ENCODE measurements at places on chromosomes 7 and 10.

- DNase-seq, result no peak
These were observed 483 bp downstream of the GDF10 start for GRCh38 chr10:47300429-47300931.

GRCh38 chr7:28069807-28070206, 110.8 kb downstream of the JAZF1 start:
- DNase-seq, result no peak

GRCh38 chr7:18552316-18552916, 56.9 kb downstream of the HDAC9 start:
- DNase-seq, result no peak

- no peak for DNase-seq
These were observed 3.1 kb upstream of the MACC1 start for GRCh38 chr7:20220293-20220761.

DNA sequence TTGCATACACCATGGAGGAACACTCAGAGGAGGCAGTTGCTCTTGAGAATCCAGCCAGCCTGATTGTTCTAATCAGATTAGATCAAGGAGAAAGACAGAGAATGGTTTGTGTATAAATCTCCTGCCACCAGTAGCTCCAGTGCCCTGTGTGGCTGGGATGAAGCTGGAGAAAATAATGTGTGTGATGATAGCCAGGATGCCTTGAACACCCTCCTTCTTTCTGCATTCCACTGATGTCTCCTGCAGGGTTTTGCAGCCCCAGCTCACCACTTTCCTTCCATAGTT, 614.7 kb upstream of the FOXK1 start:
- no peak for DNase-seq

- no peak for DNase-seq
These were observed 14.6 kb upstream of the RPEL1 start for GRCh38 chr10:103231047-103231551.

DNA sequence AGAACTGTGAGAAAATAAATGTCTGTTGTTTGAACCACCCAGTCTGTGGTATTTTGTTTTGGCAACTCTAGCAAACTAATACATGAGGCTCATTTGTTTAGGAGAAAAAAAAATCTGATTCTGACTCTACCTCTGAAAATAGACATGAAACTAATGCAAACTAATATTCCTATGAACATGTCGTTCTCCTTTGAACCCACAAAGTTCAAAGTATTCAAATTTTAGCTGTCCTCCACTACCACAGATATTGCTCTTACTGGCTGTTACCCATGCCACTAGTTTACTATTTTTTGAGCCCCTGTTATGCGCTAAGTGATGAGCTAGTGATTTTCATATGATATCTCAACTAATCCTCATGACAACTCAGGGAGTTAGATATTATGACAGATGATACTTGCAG, 58.8 kb upstream of the ZNF804B start:
- DNase-seq, result no peak

- DNase-seq, result no peak
These were observed 33.7 kb downstream of the CYP2C8 start for GRCh38 chr10:95035332-95036295.

DNA sequence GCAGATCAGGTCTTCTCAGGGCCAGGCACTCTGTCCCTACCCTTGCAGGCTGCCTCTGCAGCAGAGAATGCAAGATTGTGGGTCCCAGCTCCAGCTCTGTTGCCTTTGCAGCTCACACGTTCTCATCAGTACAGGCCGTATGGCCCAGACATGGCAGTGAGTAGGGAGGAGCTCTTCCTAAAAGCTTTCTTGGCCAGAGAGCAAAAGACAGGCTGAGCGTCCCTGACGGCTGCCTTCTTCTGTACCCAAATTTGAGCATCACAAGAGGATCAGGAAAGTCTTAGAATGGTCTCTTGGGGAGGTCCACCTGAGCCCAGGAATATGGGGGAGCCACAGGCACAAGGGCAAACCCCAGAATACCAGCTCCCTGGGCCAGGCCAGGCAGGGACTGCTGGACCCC, 266.3 kb upstream of the ZMIZ1 start:
- DNase-seq, result no peak

DNA sequence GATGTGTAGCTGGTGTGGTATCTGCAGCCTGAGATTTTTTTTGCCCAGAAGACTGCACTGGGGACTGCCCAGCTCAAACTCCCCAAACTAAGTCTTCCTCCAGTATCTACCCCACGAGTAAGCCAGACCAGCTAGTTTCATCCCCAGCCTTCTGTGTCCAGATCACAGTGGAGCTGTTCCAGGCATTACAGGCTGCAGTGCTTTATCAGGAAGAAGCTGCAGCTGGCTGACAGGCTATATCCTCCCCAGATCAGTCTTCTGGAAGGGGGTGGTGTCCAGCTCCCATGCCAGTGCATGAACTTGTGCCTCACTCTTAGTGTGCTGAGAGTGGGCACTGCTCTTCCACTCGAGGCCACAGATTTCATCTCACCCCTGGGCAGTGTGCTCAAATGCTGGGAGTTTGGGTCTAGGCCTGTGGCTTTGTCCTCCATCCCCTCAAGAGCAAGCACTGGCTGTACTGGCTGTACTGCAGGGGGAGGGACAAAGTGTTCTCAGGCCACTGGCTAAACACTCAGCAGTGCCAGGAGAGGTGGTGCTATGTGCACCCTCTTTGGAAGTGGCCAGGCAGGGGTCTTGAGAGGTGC, 679.1 kb upstream of the COBL start:
- no peak for DNase-seq

DNA sequence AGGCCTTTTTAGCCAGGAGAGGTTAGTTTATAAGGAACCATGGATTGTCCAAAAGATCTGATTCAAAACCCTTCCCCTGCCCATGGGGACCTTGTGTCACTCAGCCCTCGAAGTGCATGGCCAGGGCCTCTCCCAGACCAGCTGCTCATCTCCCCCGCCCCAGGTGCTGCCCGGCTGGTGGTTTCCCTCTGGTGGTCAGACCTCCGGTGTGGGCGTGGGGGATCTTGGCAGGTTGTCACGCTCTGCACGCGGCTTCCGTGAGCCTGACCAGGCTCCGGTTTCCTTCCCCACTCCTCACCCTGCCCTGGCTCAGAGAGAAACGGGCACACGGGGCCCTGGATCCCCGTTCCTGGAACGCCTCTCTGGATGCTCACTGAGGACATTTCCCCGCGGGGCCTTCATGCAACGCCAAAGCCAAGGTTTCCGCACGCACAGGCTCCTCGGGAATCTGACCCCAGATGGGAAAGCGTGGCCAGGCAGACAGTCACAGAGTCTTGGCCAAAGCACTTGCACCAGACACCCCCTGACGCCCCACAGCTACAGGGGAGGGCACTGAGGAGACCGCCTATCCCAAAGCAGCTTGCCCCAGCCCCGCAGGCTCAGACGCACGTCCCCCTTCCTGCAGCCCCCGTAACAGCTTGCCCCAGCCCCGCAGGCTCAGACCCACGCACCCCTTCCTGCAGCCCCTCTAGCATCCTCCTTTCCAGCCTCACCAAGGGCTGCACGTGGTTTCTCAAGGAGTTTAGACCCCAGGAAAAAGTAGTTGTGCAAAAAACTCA, 7.8 kb upstream of the DIP2C start:
- DNase-seq, result no peak

GRCh38 chr7:138924501-138925225, 56.5 kb downstream of the KIAA1549 start:
- DNase-seq, result no peak

DNA sequence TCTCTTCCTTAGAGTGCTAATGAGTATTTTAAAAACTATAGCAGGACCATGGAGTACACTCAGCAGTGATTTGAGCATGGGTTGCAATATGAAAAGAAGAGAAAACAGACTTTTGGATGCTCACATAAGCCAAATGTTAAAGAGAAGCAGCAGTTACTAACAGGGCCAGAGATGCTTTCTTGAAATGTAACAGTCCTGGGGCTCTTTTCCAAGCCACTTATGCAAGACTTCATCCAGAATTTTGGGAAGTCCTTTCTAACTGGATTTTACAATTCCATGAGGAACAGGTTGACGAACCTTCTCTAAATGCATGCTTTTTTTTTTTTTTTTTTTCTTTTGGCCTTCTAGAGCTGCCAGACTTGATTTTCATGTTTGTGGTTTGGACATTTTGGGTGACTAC, 282.0 kb downstream of the SEC23IP start:
- DNase-seq, result no peak

DNA sequence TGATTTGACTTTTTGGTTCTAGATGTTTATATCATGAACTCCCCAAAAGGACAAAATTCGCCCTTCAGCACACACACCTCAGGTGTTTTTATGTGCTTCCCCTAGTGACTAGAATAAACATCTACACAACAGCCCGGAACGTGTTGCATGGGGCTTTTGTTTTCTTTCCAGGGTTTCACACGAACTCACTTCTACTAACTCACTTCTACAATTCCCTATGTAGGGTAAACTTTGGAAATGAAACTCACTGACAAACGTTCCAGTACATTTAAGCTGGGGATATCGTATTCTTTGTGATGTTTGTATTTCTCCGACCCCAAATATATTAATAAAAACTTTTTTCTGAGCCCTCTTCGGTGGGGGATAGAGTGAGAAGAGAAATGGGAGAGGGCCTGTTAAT, 1.4 kb downstream of the TRA2A start:
- no peak for DNase-seq

GRCh38 chr10:73886085-73886529, 11.8 kb upstream of the CAMK2G start:
- peak; percentile 37 for DNase-seq

GRCh38 chr10:49457686-49458085, 61.8 kb upstream of the DRGX start:
- DNase-seq, result no peak

GRCh38 chr10:63910806-63911205, 389.6 kb downstream of the REEP3 start:
- DNase-seq, result no peak

DNA sequence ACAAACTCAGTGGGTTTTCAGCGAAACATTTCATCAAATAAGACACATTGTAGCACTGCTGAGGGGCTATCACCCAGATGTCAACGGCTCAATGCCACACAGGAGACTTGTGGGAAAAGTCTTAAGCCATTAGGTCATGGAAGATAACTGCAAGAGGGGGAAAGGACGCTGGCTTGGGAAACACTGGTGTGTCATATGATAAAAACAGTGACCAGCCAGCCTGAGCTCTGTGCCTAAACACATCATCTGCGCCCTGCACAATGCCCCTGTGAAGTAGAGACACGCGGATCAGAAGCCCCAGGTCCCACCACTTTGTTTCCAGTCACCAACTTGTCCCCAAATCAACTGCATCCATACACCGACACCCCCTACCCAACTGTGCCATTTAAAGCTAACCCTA, 116.7 kb downstream of the TNS3 start:
- DNase-seq, result no peak

DNA sequence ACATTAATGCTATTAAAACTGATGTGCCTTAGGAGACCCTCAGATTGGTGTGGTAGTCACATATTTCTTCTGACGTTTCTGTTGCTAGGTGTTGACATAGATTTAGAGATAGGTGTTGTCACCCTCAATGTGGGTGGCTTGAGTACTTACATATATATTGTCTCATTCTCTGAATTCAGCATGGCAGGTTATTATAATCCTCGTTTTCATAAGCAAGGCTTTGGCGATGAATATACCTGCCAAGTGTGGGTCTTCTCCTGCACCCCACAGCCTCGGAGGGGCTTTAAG, 7.0 kb downstream of the FBH1 start:
- DNase-seq, result no peak

DNA sequence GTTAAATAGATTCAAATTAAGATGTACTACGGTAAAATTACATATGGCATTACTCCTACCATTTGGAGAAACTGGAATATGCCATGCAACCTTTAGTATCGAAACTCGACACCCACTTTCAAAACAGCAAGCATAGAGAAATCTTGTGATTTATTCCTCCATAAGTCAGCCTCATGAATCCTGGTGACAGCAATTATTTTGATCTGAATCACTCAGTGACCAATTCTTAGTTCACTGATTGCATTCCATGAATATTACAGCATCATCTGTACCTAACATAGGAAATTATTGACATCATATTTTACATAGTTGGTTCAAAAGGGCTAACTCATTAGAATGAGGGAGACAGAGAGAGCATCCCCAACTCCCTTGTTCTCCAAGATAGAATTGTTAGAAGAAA, 89.6 kb downstream of the CACNB2 start:
- no peak for DNase-seq

- DNase-seq, result no peak
These were observed 33.5 kb upstream of the ABCB5 start for GRCh38 chr7:20581956-20582355.

DNA sequence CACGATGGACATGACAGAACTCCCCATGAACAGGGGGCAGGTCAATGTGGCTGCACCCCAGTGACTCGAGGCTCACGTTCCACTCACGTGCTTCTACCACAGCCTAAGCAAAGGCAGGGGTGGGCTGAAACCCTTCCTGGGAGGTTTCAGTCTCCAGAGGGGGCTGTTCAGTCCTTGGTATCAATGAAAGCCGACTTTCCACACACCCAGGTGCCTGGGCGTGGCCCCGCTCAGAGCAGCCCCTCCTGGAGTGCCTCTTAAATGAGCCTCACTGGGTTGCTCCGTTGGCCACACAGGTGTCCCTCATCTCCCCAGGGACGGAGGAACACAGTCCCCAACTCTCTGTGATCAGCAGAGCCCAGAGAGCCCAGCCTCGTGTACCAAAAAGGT, 90.5 kb upstream of the PDGFA start:
- DNase-seq, result no peak

DNA sequence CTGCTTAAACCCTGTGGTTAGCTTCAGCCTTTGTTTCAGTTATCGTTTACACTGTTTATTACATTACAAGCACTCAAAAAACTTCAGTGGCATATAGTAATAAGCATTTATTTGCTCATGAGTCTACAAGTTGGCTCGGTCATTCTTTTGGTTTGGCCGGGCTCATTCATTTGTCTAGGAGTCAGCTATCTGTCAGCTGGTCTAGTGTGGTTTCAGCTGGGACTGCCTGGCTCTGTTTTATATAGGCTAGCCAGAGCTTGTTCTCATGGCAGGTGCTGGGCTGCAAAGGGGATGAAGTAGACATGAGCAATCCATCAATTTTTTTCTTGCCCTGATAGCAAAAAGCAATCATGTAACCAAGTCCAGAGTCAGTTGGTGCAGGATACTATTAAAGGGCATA, 103.6 kb downstream of the MKLN1 start:
- DNase-seq, result no peak

DNA sequence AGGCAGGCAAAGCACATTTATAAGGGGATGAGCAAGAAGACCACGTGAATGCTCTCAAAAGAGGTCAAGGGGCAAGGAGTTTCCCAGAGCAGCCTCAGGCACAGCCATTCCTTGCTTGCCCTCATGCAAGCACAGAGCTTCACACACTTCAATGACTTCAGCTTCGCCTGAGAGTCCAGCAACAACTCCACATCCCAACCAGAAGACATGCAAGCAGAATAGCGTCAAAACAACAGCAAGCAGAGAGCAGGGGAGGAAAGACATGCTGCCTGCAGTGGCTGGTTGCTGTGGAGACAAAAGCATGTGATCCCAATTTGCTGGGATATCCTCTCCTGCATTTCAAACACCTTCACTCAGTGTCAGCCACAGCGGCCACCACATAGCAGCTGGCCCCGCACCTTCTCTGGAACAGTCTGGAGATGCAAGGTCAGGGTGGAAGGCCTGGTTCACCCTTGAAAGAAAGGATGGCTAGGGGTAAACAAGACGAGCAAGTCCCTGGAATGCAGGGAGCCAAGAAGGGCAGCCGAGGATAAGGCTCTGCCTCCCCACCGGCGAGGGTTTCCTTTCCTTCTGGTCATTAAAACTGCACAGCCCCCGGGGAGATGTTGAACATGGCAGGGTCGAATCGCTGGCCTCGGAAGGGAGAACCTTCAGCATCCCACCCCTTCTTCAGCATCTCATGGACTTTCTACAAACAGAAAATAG, 60.2 kb upstream of the CAMK2B start:
- no peak for DNase-seq
